Germinal center (tissue), 1 donor: ENCODE measurements at places on chromosomes 3 and 15.

- DNase-seq, result no peak
Observed at GRCh38 chr3:30615615-30616346, 9.4 kb downstream of the TGFBR2 start.

GRCh38 chr3:128784232-128784631 is 58.2 kb downstream of the RAB7A start:
- DNase-seq, result no peak

DNA sequence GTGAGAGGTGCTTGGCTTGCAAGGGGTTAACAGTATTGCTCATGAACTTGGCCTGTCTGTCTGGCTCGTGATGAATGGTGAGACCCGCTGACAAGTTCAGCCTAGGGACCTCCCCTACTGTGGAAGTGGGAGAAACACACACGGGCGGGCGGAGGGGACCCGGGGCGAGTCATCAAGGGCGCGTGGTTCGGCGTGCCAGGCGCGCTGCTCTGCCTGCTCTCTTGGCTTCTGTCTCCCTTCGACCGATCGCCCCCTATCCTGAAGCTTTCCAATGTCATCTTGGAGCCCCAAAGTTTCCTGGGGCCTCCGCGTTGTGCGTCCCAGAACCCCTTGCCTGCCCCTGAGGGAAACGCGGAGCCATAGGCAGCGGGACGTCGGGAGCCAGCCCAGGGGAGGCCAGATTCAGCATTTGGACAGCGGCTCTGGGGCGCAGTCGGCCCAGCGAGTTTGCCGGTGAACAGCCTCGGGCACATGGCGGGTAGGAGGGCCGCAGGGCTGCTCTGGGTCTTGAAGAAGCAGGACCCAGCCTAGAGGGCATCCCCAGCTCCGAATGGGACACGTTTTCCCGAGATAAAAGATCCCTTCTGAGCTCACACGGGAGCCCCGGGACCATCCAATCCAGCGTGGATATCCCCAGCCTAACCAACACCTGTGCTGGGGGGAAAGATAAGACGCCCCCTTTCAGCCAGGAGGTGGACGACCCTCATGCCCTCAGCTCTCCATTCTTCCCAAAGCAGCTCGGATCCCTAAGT is 27.0 kb upstream of the POLG start:
- peak; percentile 82 for DNase-seq

GRCh38 chr3:22960105-22960984 is 242.8 kb upstream of the UBE2E2 start:
- DNase-seq, result peak; percentile 33

GRCh38 chr15:101386967-101387366 is 91.9 kb upstream of the SNRPA1 start:
- DNase-seq, result no peak

- DNase-seq, result no peak
Observed at GRCh38 chr3:153285194-153285641, 123.2 kb downstream of the RAP2B start.

DNA sequence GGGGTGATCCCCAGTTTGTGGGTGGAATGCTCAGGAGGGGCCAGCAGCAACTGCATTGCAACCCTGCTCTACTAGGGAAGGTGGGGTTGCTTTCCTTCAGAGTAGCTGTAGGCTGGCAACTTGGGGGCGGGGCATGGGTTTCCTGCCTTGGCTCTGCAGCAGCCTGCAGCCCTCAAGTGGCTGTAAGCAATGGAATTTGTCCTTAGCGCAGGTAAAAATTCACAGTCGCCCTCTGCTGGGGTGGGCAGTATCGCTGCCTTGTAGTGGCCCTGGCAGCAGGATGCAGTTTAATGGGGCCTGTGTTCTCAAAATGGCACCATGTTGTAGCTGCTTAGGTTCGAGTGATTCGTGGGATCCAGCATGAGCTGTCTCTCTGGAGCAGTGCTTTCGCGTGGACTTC is 29.8 kb downstream of the STT3B start:
- no peak for DNase-seq

GRCh38 chr15:71707230-71708050 is 102.9 kb upstream of the NR2E3 start:
- DNase-seq, result no peak

DNA sequence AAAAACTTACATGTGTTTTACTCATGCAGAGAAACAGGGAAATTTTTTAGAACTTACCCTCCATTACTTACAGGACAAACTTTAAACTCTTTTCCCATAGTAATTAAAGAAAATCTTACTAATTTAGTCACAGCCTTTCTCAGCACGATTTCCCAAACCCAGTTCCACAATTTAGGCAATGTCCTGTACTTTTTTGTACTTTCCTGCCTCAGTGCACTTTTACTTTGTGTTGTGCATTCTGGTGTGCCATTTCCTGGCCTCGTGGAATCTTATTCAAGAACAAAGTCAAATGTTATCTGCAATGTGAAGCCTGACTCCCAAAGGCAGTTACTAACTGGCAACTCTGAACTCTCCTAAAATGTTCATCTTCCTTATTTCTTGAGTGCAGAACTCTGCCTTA is 1.9 kb downstream of the SLC33A1 start:
- DNase-seq, result no peak

DNA sequence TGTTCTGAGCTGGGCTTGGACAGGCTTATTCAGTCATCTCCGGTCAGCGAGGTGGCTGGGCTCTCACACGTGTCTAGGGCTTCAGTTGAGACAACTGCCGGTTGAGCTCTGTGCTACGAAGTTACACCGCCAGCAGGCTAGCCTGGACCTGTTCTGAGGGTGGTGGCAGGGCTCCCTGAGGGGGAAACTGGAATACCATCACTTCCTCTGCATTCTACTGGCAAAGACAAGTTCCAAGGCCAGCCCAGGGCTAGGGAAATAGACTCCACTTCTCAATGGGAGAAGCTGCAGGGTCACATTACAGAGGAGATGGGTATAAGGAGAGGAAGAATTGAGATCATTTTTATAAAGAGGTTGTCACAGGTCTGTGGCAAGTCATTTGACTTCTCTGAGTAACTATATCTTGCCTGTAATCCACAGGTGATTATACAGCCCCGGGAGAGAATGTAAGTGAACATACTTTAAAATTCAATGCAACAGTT is 106.8 kb upstream of the IL12A start:
- no peak for DNase-seq

DNA sequence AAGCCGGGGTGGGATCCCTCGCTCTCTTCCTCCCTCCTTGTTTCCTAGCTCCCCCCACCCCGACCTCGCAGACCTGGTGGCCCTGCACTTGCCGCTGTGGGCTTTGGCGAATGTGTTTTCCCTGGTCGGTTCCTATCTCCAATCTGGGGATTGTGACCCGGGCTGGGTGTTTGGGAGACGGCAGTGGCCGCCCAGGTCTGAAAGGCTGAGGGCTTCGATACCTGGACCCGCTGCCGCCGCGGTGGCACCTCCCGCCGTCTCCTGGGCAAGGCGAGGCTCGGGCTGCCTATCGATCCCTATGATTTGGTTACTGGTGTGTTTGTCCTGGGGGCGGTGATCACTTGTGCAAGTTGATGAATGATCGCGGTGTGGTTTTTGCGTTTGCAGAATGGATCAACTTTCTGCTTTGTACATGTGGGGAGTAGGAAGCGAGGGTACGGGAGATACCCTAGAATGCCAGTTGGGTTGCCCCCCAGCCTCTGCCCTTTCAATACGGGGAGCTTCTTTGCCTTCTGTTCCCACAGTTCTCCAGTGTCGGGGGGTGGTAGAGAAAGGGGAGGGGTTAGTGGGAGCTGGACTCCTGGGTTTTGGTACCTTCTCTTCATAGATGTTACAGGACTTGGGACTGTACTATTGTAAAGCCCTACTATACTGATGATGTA is 3.0 kb downstream of the BBX start:
- DNase-seq, result no peak

DNA sequence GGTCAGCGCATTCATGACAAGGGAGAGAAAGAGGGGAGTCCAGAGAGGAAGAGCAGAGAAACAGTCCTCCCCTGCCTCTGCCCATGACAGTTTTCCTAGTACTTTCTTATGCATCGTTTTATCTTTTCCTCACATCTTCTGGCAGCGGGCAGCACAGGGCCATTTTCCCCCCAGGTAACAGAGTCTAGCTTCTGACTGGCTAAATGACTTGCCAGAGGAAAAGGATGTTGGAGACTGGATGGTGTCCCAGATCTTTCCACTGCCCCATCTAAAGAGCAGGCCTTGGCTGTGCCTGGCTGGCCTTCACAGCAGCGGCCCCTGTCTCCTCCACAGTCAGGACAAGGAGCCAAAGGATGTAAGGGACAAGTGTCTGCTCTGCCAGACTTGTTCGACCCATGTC is 59.3 kb downstream of the CTDSPL start:
- DNase-seq, result no peak

DNA sequence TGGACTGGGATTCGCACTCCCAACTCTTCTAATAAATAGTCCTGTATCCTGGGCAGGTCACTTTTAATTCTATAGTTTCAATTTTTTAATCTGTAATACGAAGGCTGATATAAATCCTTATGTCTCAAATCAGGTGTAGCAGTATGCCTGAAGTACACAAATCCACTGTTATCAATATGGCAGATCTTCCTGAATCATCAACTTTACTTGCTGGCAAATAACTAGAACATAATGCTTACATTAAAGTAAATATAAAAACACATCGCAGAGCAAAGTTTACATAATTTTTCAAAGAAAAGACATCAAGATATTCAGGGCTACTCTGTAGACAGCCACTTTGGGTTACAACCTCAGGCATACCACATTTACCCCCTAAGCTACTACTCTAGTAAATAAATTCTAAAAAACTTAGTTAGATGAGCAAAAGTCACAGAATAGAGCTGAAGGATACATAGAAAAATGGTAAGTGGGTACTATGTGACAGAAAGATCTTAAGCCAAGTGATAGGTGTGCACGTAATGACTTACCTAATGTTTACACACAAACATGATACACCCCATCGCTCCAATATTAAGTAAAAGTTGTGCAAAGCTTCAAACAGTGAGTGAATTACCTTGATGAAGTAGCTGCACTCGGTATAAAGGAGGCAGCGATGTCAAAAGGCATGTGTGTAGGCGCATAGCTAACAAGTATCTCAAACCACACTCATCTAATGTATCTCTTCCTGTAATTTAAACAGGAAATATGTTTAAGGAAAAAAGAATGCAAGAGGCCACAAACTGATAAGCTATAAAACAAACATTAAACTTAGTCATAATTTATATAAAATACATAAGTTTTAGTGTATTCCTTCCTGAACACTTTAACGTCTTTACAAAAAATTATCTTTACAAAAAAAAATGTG is 127.9 kb downstream of the DMXL2 start:
- DNase-seq, result no peak

DNA sequence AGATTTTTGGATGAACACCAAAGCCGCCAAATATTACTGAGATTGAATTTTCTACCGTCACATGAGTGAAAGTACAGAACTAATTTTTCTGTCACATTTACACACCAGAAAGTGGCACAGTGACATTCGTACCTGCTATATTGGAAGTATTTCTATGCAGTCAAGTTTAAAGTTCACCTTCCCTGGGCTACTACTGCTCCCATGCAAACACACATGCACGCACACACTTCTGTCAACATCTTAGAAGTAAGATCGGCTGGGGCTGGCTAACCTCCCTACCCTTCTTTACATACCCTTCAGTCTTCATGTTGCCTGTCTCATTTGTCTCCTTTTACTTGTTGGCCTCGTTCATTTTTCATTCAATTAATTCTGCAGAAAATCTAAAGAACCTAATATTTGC is 19.0 kb upstream of the TM4SF1 start:
- DNase-seq, result no peak

GRCh38 chr3:79002465-79003372 is 765.1 kb downstream of the ROBO1 start:
- DNase-seq, result no peak

DNA sequence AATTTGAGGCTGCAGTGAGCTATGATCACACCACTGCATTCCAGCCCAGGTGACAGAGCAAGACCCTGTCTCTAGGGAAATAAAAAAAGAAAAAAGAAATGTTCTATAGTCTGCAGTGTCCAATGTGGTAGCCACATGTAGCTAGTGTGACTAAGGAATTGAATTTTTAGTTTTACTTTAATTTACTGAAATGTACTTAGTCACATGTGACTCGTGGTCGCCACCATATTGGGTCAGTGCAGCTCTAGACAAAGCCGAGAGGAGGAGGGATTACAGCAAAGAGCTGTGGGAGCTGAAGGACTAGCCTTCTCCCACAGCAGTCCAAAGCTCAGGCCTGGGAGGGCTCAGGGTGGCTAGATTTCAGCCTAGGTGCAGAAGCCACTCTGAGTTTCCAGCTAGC is 65.9 kb upstream of the NTRK3 start:
- DNase-seq, result no peak

GRCh38 chr3:9692416-9692815 is 11.2 kb upstream of the CPNE9 start:
- DNase-seq, result no peak
